ENCODE measurements at places on chromosomes 6 and 20.

DNA sequence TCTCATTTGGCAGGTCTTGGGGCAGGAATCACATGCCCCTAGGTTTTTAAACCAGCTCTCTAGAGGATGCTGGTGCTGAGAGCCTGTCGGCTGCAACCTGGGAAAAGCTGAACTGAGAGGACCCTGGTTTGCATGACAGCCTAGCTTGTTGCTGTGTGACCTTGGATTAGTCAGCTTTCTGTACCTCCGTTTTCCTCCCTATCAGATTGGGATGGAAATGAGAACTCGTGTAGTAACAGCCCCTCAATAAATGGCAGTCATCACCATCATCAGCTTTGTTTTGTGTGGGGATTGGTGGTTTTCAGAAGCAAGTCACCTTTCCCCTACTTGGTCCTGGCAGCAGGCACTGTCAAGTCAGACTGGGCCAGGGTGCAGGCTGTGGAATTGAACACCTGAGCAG, 75.2 kb upstream of the MYL9 start:
- DNase-seq = no peak

DNA sequence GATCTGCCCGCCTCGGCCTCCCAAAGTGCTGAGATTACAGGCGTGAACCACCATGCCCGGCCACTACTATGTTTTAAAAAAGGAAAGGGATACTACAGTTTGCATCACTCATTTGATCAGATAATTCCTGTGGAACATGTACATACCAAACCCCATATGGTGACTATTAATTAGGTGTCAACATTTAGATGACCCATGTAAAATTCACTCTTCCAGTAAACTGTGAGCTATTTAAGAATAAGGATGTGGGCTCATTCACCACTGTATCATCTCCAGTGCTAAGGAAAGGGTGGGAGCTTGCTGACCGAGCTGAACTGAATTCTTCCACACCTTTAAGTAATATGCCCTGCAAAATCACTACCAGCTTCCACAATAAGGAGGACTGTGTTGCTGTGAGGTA, 127.5 kb downstream of the BTBD9 start:
- no peak for DNase-seq

GRCh38 chr20:38458314-38458713, 14.3 kb upstream of the RALGAPB start:
- no peak for DNase-seq

DNA sequence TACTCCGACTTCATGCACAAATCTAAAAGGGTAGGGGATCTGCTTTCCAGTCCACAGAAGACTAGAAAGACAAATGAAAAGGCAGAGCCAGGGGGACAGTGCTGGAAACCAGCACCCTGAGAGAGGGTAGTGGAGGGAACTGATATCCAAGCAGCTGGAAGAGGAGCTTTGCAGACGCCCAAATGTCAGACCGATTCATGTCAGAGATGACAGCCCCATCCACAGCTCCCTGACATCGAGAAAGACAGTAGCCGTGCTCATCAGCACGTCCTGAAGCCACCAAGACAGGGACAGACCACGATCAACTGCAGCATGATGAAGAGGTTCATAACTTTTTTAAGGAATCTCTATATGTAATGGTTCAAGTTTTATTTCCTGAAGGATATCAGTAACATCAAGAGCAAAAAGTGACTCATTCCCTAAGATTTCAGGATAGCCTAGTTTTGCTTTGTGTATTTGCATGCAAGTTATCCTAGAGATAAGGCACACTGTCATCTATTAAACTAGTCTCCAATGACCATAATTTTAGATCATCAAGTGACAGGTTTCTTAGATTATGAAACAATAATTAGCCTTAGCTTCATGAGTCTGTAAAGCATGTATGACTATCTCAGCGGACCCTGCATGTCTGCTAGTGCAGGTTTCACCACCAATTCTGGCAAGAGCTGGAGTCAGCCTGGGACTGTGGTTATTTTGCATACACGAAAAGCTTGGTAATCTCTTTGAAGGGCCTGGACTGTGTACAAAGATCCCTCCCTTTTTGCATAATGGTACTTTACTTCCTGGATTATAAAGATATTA, 43.0 kb downstream of the PRDM1 start:
- DNase-seq = peak; percentile 67

- no peak for DNase-seq
Observed at GRCh38 chr20:13012886-13013285, 4.1 kb downstream of the SPTLC3 start.

DNA sequence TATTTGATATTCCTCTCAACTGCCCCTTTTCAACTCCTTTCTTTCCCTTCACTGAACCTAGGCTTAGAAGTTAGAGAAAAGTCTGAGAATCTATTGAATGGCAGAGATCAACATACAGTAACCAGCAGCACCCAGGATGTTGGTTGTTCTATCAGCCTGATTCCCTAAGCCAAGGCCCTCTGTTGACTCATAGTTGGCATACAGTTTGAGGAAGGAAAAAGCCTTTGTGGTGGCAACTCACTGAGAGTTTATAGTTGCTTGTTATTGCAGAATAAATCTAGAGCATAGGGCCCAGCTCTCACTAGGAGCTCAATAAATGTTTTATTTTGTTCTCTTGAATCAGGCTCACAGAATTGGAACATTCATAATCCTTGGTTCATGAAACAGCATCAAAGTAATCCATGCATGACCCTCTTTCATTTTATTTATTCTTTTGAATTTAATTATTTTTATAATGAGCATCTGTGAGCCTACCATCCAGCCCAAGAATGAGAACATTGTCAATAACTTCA, 119.1 kb upstream of the ADGRF1 start:
- no peak for DNase-seq

Measured in fibroblast of skin of scalp (primary cell).